Stimulated activated naive CD4-positive, alpha-beta T cell treated with Interleukin-2 at 50 U/mL for 16 hours (primary cell): ENCODE measurements at places on chromosomes 2 and 18.

- no peak for DNase-seq
These were observed 9.0 kb downstream of the STK25 start for GRCh38 chr2:241499146-241499965.

DNA sequence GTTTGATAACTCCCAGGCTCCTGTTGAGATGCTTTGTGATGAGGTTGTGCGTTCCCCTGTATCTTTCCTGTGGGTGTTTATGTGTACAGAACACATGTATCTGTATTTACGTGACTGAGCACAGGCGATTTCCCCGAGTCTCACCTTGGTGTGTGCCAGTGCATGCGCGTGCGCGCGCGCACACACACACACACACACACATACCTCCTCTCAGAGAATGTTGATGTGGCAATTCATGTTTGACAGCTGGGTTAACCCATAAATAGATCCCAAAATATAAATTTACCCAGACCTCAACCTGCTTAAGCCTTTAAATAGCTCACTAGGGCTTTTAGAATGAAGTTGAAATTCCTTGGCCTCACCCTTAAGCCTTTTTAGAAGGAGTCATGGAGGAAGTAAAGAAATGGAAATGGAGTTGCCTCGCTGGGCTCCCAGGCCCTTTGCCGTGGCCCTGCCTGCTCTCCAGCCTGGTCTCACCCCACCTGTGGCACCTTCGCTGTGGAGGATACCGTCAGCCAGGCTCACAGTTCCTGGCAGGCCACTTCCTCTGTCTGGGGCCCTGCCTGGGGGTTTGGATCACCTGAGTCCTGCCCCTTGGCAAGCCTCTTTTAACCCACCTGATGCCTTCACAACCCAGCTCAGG is 20.3 kb downstream of the AGAP1 start:
- no peak for DNase-seq

- DNase-seq: no peak
These were observed 156.2 kb downstream of the SH3RF3 start for GRCh38 chr2:109285244-109285651.

DNA sequence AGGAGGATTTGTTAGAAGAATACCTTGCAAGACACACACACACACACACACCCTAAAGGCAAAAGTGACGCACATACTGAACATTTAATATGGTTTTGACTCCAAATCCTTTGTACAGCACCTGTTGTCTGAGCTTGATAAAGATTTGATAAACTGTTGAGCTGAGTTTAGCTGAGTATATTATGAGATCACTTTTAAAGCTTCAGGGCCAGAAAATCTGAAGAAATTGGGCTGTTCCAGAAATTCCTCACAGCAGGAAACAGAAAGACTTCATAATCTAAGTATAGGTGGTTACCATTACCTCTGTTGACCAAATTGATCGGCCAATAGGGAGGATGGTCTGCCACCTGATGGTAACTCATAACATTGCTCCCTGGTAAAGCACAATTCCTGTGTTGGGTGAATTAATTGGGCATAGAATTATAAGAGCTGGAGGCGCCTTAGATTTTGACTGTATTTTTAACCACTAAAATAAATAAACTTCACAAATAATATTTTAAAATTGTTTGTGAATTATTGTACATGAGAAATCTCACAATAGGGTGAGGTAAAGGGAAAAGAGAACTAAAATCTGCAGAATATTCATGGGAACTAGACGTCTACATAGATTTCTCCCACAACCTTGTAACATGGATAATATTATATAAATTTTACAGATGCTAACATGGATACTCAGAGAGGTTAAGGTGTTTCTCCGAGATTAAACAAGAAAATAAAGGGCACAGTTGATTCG is 21.8 kb upstream of the RPIA start:
- peak; percentile 4 for DNase-seq

DNA sequence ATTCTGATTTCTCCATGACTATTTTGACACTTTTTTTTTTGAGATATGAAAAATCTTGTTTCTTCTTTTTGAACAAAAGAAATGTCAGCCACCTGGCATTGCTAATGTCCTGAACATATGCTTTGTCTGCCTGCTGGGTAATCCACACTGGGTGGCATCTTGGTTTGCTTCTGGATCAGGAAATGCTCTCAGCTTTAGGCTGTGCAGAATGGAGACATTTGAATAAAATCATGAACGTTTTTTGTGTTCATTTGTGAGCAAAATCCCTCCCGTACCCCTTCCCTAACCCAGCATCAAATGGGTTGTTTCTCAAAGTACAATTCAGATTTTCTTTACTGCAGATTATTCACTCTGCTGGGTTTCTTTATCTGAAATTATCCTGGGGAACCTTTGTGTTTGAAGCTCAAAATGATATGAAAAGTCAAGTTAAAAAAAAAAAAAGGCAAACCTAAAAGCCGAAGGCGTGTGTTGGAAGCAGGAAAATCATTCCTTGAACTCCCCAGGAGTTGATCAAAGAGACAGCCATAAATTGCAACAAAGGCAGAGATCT is 53.4 kb upstream of the KLF7 start:
- DNase-seq: no peak

- no peak for DNase-seq
These were observed 3.4 kb downstream of the MBP start for GRCh38 chr18:77129150-77129551.

GRCh38 chr2:10236571-10237391 is 65.9 kb upstream of the HPCAL1 start:
- no peak for DNase-seq

DNA sequence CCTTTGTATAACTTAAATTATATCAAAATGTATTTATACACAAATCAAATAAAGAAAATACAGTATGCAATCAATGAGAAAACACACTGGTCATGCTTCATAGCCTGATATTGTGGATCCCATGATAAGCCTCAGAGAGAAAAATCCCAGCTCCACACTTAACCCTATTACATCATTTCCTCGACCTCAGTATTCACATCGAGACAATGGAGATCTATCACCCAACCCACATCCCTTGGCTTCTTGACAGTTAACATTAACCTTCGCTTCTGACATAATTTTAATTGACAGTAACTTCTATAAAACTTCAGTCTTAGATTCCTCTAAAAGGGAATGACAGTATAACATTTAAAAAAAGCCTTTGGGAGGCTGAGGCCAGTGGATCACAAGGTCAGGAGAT is 11.6 kb downstream of the TMX3 start:
- DNase-seq: no peak

DNA sequence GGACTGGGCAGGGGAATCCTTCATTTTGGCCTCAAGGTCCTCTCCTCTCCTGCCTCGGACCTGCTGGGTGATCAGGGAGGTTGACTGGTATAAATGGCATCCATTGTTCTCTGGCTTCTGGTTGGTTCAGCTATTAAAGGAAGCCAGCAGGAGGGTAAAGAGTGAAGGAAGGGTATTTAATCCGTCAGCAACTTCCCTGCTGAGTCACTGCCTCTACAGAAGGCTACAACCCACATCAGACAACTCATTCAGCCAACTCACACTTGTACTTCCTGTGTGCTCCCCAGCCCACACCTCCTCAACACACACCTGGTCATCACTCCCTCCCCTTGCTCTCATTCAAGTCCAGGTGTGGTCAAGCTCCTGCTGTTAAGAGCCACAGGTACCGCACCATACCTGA is 68.3 kb upstream of the MRPS9 start:
- no peak for DNase-seq

DNA sequence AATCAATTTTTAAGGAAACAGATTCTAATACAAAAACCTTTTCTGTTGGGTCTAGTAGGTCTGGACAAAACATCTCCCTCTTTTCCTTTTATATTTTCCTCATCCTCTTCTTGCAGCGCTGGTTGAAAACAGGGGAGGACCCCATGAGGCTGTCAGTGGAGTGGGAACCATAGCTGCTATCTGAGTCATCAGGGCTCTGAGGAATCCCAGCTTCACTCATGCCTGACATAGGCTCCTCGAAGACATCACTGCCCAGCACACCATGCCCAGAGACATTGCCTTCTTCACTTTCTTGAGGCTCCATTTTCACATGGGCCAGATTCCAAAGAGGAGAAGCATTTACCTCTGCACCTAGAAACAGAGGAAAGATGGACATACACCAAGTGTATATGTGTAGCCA is 10.0 kb downstream of the SUPT7L start:
- no peak for DNase-seq

DNA sequence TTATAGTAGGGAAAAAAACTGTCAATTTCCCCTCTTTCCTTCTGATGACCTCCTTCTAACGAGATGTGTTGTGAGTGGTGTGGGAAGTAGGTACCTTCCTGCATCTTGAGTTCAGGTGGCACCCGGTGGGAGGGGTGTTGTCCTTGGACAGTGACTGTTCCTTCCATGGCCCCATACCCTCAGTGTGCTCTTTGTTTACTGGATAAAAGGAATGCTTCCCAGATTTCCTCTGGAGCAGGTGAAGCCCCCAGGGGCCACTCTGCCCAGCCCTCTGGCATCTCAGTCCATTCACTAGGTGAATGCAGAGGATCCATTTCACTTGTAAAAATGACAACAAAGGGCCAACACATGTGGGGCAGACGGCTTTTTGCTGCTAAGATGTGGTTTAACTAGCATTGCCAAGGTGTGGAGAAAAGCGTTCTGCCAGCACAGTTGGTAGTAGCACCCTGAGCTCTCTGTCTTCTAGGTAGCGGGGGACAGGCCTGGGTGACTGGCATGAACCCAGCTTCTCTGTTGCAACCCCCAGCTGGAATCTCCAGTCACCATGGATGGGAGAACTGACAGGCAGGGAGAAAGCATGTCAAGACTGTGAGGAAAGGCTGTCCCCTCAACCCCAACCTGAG is 6.9 kb downstream of the GDF7 start:
- DNase-seq: no peak

- no peak for DNase-seq
These were observed 74.9 kb upstream of the DOCK10 start for GRCh38 chr2:225117051-225117716.

DNA sequence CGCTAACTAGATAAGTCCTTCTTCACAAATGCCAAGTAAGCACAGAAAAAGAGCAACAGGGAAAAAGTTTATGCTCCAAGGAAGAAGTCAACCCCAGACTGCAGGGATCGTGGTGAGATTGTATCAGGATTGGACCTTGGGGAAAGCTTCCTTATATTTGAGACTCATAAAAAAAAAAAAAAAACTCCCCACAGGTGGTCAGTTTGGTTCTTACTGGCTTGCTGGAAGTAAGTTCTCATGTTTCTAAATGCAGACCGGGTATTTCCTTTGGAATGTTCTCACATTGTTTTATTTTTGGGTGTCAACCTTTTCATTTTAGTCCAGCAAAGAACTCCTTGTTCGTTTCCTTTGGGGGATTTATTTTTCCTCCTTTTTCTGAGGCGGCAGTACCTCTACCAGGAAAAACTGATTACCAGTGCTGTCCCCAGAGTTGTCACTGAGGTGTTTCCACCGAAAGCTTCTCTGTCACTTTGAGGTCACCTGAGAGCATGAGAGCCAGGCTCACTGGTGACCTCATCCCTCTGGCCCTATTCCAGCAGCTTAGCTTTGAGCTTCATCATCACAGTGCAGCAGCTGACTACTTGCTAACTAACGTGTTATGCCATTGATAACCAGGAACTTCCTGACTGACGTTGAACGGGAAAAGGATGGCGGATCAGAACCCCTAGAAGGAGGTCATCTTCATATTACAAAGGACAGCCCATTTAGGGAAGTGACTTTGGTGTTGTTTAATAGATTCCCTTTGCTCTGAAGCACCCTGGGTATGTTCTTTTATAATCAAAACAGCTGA is 16.8 kb upstream of the ATP8B1 start:
- no peak for DNase-seq

DNA sequence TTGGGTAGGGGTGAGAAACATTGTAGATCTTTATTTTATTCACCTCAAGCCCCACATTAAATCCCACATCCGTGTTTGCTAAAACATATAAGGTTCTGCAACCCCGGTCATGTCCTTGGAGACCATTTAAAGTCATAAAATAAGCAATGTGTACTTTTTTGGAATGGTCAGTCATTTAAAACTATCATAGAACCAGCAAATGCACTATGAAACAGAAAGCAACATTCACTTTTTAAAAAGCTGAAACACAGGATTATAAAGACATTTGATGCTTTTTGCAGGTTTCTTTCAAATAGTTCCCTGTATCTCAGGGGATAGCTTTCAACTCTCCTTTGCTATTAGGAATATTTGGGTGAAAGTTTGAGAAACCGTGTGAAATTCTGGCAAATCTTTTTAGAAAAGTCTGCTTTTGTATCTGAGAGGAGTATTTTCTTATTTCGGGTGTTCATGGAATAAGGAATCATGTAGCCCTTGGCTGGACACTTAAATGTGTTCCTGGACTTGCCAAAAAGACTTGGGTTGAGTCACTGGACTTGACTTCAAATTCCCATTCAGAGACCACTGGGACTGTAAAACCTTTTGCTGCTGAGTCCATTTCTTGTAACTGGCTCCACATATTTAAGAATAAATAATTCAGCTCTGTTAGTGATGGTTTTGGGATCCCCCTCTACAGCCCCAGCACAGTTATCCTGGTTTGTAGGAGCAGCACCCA is 5.9 kb upstream of the CETN1 start:
- DNase-seq: no peak

DNA sequence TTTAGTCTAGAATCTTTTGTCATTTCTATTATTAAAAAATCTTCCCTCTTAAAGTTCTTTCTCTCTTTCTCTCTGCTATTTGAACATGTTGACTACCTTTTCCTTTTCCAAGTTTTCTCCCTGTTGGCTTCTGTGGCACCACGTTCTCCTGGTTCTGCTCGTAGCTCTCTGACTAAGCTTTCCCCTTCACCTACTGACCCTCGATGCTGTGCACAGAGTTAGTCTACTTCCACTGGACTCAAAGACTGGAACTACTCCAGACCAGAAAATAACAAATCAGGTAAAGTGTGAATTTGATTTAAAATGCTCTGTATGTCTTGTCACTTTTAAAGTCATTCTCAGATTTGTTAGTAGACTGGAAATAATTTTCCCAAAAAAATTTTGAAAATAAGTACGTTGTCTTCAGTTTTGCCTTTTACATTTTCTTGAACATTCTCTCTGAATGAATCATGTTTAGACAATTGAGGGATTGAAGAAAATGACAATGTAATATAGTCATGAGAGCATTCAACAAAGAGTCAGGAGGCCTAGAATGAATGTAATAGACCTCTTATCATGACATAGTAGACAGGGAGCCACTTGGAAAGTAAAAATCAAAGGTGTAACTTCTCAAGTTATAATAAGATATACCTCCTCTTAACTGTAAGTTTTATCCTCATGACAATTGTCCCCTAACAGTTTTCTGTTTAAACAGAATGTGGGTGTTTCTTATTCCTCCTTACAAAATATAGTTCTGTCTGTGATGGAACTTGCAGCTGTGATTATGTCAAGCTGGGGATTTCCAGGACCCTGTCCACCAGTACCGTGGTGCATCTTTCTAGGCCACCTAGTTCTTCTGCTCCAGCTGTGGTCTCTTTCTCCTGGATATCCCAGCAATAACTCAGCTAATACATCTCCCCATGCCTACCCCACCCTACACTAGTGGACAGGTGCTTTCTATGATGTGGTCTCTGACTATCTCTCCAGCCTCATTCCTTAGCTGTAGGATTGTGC is 25.5 kb downstream of the ITPRID2 start:
- DNase-seq: no peak

GRCh38 chr2:37873229-37873628 is 51.9 kb upstream of the RMDN2 start:
- no peak for DNase-seq

- DNase-seq: no peak
These were observed 63.0 kb upstream of the SPRED2 start for GRCh38 chr2:65495251-65495877.

- DNase-seq: no peak
These were observed 322.9 kb upstream of the ACVR2A start for GRCh38 chr2:147521936-147522335.
